ENCODE measurements at places on chromosomes 16 and 17. TPM values are rescaled to one million over a fixed set of nuclear protein-coding genes. Genes with fewer than 3 reads are reported as not detected.

The CDH5 gene
- total RNA-seq = under 0.01 TPM

The WDR90 gene
- total RNA-seq = 4.8 TPM

The MYADML2 gene
- total RNA-seq = not detected

The HOXB5 gene
- total RNA-seq = 2.1 TPM

The IST1 gene
- total RNA-seq = 139 TPM

The CEP112 gene
- total RNA-seq = 5.4 TPM

The KCNH6 gene
- total RNA-seq = not detected

The MYO18A gene
- total RNA-seq = 133 TPM

The COPS3 gene
- total RNA-seq = 59.8 TPM

The KRTAP3-3 gene
- total RNA-seq = not detected

The FNDC8 gene
- total RNA-seq = not detected

The EVPL gene
- total RNA-seq = not detected

The HS3ST2 gene
- total RNA-seq = not detected
